ENCODE measurements at places on chromosomes 1 and 21.

DNA sequence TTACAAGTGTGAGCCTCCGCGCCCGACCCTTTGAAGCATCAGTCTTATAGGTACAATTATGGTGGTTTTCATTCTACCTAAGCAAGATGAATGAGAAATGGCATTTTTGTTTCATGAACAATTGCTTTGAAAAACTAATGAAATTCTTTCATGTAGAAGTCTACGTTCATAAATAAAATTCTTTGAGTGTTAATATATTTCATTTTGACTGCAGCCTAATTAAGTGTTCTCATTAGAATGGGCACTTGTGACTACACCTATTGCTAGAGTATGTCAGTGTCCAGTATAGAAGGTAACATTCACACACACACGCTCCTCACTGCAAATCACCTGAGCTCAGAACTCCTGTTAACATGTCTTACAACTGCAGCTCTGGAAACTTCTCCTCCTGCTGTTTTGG lies at the start of gene KRTAP15-1:
Gene KRTAP15-1, plus strand, starts transcription at position 301 of the 400 bp plus-strand sequence. Its CDS starts 53 bp downstream, at position 354.
- no peak for DNase-seq

- DNase-seq, result no peak
These were observed 165.0 kb upstream of the IRF2BP2 start for GRCh38 chr1:234774971-234775370.

GRCh38 chr1:65494671-65495070 lies 74.2 kb downstream of the LEPR start:
- no peak for DNase-seq

- no peak for DNase-seq
These were observed 64.7 kb upstream of the LRRC7 start for GRCh38 chr1:69502991-69503390.

DNA sequence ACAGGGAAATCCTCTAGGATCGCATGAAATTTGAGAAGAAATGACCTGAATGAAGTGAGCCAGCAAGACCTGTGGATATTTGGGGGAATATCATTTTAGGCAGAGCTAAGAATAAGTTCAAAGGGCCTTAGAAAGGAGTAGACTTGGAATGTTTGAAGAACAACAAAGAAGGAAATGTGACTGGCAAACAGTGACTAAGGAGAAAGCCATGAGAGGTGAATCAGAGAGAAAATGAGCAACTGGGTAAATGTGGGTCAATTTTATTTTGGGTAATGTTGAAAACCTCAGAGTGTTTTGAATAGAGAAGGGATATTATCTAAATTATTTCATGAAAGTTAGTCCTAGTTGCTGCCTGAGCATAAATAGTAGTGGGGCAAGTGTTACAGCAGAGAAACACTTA lies 672.8 kb downstream of the LMO4 start:
- DNase-seq, result no peak

DNA sequence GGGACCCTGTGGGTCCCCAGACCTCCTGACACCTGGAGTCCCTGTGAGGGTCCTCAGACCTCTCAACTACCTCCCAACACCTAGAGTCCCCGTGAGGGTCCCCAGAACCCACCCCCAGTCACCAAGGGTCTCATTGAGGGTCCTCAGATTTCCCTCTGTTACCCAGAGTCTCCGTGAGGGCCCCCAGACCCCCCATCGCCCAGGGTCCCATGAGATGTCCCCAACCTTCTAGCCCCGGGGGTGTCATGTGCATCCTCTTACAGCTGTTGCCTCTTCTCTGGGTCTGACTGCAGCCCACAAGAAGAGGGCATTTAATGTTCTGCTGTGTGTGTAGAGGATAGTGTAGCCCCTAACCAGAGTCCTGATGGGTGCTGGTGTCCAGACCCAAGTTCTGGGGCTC lies 2.0 kb upstream of the GJC2 start:
- DNase-seq, result no peak

GRCh38 chr1:199404976-199405375 lies 622.5 kb upstream of the NR5A2 start:
- DNase-seq, result no peak

GRCh38 chr1:153612755-153613331 lies at the start of gene S100A16:
TSS of gene S100A16 (minus strand) at chr1:153613137. CDS start at chr1:153608151, 4,986 bp downstream.
- DNase-seq, result no peak

All from activated T-cell treated with anti-CD3 and anti-CD28 coated beads for 48 hours (primary cell).